Occipital lobe (tissue), 3 donors: ENCODE measurements at places on chromosomes 7 and 10. TPM values are rescaled to one million over a fixed set of nuclear protein-coding genes. Genes with fewer than 3 reads are reported as not detected.

GRCh38 chr10:4532467-4532866 is 293.5 kb upstream of the AKR1E2 start:
- no peak for DNase-seq

GRCh38 chr7:65269150-65269856 is 104.4 kb upstream of the ZNF92 start:
- DNase-seq: no peak

- no peak for DNase-seq
These were observed 112.6 kb downstream of the C1GALT1 start for GRCh38 chr7:7294911-7295310.

GRCh38 chr10:80196950-80197315 is 8.4 kb downstream of the ANXA11 start:
- DNase-seq: no peak

CD36 gene
- total RNA-seq: 34.0 TPM

GHRHR gene
- not detected for total RNA-seq

MACC1 gene
- 0.16 TPM for total RNA-seq

TFAM gene
- 53.0 TPM for total RNA-seq
